ENCODE measurements at places on chromosomes 13 and 19.

DNA sequence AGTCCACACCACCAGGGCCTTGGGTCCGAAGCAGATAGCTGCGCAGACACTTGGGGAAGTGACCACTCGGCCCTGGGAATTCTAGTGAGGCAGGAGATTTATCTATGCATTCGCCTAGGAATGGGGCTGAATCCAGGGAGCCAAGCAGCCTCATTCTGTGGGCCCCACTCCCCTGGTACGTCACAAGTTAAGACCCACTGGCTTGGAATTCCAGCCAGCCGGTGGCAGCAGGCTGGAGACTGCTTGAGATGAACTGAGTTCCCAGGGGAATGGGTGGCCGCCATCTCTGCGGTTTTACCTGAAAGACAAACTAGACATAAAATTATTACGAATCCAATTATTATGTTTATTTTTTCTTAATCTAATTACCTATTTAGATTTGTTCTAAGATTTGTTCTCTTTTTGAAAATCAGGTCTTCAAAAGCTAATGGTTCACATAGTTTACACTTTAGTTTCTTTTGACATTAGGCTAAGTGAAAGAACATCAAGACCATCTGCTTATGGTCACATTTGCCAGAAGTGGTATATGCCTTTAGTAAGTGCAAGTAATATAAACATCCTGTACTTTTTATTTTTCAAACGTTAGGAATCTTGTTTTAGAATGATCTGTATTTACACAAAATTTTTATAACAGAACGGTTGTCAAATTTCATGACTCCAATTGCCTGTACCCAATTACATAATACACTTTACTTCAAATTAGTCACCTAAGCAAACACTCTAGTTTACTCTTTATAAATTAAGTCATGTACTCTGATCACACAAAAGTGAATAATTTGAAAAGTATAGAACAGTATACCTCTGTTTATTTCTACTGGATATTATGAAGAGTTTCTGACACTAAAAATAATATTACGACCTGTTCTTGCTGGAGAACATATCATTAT, 74.4 kb downstream of the SLITRK6 start:
- no peak for DNase-seq

GRCh38 chr19:46963093-46963734, 56.4 kb upstream of the NPAS1 start:
- DNase-seq: no peak

GRCh38 chr13:25213715-25214114, 41.6 kb upstream of the AMER2 start:
- no peak for DNase-seq

- DNase-seq: no peak
Observed at GRCh38 chr13:36530050-36530789, 97.9 kb downstream of the CCNA1 start.

DNA sequence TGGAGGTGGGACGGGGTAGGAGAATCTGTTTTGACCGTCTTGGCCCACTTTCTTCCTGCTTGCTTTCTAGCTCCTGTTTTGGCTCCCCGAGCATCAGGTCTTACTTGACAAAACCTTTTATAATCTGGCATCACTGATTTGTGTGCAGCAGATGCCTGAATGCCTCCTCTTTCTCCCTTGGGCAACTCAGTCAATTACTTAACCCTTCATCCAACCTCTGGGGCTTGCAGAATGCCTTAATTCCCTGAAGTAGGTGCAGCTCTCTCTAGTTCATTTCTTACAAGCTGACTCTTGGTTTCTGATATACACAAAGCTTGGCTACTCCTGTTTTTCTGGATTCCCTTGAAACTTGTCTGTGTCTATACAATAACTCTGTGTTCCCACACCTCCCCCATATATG, 5.7 kb upstream of the NUP58 start:
- DNase-seq: no peak

- DNase-seq: no peak
Observed at GRCh38 chr13:20090349-20090748, 70.5 kb downstream of the GJA3 start.

GRCh38 chr13:43516401-43516833, 270.4 kb downstream of the ENOX1 start:
- DNase-seq: no peak

- no peak for DNase-seq
Observed at GRCh38 chr13:20582026-20582425, 15.1 kb downstream of the IFT88 start.

- DNase-seq: peak; percentile 63
Observed at GRCh38 chr19:51448411-51449016, 9.7 kb downstream of the SIGLEC8 start.

DNA sequence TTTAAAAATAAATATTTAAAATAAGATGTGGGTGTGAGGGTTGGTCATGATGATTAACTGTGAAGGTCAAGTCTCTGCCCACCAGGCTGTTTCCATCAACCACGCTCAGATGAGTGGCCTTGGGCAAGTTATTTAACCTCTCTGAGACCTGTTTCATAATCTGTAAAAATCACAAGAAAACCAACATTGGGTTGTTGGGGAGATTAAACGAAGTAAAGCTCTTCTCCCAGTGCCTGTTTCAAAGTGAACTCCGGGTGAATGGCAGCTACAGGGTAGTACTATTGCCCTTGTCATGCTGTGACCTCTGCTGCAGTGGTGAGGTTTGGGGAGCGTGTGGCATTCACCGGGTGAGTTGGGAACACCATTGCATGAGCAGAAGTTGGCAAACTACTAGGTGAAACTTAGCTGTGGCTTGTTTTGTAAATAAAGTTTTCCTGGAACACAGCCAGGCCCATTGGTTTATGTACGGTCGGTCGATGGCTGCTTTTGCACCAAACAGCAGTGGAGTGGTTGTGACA, 153.2 kb downstream of the USP12 start:
- DNase-seq: no peak

- no peak for DNase-seq
Observed at GRCh38 chr19:28492621-28493020, 720.3 kb downstream of the UQCRFS1 start.

GRCh38 chr13:25244123-25244522, 43.2 kb downstream of the MTMR6 start:
- no peak for DNase-seq

- DNase-seq: no peak
Observed at GRCh38 chr19:4374498-4375163, 25.7 kb downstream of the SH3GL1 start.

- DNase-seq: no peak
Observed at GRCh38 chr13:30051531-30052060, 201.2 kb upstream of the UBL3 start.

DNA sequence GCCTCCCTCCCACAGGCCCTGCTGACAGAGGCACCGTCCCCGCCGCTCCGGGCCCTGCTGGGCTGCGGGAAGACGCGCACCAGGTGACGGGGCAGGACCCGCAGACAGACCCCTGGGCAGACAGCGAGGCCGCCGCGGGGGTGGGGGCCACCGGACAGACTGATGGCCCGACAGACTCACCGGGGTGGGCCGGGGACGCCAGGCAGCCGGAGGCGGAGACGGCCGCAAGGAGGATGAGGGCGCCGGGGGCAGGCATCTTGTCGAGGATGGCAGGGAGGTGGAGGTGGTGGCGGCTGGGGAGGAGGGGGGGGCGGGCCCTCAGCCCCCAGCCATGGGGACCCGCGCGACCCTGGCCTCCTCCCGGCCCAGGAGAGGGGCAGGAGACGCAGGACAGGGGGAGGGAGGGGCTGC, 309 bp downstream of the LMTK3 start:
- no peak for DNase-seq

GRCh38 chr13:91643394-91643793, 245.0 kb downstream of the GPC5 start:
- no peak for DNase-seq

- DNase-seq: no peak
Observed at GRCh38 chr19:1822210-1822609, 10.1 kb upstream of the ATP8B3 start.

DNA sequence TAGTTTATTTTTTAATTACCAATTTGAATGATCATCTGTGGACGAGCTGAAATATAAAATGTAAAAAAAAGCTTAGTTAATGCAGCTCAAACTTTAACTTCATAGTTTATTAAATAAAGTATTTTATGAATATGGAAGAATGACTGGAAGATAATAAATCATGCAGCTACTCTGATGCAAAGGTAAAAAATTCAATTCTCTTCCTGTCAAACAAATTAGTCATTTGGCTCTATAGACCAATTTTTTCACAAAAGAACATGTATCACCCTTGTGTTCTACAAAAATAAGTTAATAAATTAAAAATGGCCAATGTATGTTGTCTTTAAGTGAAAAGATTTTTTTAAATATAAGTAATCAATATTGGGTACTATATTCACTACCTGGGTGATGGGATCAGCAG, 26.2 kb downstream of the EXOSC8 start:
- no peak for DNase-seq

DNA sequence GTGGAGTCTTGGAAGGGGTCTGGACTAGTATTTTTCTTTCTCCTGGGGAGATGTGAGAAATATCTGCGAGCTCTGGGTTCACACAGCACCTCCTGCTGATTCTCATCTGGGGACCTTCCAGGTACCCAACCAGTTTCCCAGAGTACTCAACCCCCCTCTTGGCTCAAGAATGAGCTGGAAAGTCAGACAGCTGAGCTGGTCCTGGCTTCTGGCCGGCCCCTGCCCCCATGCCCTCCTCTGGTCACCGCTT, 2.2 kb upstream of the PDE4A start:
- DNase-seq: no peak

- DNase-seq: no peak
Observed at GRCh38 chr19:16117594-16118033, 5.9 kb downstream of the RAB8A start.

DNA sequence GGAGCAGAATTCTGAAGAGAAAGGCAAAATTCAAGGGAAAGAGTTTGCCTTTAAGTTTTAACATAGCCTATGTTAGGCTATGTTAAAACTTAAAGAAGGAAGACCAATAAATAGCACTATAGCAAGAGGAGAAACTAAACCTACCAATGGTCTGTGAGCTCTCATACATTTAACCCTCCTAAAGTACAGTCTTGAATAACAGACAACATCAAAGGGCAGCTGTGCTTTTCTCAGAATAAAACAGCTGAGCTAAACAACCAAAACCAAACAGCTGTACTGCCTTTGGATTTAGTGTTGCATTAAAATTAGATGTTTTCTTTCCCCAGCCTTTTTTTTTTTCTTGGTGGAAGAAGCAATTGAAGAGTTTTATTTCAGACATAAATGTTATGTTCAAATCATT, 34.0 kb downstream of the KLF5 start:
- no peak for DNase-seq
